ENCODE measurements at places on chromosomes 3 and 15.
A peak's percentile ranks its signal among the peaks of the same experiment; 100 is the strongest.

GRCh38 chr3:10551821-10552630, 46.6 kb upstream of the ATP2B2 start:
- peak; percentile 93 for DNase-seq

DNA sequence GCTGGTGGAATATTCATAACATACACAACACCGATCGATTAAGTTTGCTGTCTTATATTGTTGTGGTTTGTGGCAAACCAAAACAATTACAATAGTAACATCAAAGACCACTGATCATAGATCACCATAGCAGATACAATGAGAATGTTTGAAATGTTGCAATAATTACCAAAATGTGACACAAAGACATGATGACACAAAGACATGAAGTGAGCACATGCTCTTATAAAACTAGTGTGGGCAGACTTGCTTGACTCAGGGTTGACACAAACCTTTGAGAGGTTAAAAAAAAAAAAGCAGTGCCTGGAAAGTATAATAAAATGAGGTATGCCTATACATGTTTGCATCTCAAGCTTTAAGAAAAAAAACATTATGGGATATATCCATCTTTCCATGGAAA, 130.3 kb downstream of the NR1I2 start:
- DNase-seq, result no peak

- no peak for DNase-seq
Measured at GRCh38 chr3:78941587-78941986, 826.2 kb downstream of the ROBO1 start.

GRCh38 chr3:143445118-143445517, 325.5 kb downstream of the CHST2 start:
- DNase-seq, result no peak

DNA sequence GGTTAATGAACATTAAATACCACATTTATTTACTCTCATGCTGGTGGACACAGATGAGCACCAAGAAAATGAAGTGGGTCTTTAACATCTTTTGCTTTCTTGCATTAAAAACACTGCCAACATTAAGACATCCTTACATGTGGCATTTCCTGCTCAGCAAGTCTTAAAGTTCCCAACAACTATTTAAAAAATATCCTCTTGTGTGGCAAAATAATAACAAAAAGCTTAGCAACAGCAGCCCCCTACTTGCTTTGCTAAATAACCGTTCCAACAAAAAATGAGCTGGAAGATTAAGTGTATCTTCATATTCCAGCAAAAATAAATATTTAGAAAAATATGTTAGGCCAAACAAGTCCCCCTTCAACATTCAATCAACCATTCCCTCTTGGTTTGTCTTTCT, 93.1 kb downstream of the SUCLG2 start:
- DNase-seq, result no peak

DNA sequence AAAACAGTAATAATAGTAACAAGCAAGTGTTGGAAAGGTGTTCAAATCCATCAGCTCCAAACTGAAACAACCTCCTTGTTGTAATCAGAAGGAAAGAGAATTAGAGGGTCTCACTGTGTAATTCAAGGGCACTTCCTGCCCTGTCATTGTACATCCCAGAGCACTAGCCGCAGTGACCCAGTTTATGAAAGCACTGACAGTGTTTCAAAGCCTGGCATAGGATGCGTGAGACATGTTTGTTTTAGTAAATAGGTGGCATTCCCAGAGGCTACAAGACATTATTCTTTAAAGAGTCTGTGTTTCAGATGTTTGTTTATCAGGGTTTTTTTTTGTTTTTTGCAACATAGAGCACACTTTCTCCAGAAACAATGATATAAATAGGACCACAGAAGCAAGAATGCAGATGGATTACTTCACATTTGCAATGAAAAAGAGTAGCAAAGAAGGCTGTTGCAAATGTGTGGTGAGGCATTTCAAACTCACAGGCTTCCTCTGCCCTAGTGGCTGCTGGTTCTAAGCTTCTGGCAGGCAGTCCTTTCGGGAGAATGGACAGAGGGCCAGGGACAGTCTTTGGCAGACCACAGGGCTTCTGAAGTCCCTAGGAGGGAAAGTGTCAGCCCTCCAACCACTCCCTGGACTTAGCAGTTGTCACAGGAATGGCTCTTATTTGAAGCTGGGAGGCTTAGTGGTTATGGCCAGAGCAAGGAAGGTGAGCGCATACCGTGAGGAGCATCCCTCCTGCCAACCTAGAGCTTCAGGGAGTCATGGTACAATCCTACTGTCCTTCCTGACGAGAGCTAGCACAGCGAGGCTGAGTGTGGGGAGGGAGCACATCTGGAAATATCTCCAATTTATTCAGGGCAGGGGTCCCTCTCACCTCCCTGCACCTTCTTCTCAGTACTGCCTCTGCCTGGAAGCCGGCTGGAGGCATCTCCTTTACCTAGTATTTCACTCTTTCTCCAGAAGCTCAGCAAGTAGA, 31.4 kb upstream of the TIPARP start:
- no peak for DNase-seq

- DNase-seq, result no peak
Measured at GRCh38 chr3:123374016-123374415, 74.9 kb downstream of the ADCY5 start.

- DNase-seq, result no peak
Measured at GRCh38 chr3:38507120-38507519, 11.0 kb downstream of the EXOG start.

GRCh38 chr3:15556512-15556911, 35.0 kb upstream of the COLQ start:
- no peak for DNase-seq

DNA sequence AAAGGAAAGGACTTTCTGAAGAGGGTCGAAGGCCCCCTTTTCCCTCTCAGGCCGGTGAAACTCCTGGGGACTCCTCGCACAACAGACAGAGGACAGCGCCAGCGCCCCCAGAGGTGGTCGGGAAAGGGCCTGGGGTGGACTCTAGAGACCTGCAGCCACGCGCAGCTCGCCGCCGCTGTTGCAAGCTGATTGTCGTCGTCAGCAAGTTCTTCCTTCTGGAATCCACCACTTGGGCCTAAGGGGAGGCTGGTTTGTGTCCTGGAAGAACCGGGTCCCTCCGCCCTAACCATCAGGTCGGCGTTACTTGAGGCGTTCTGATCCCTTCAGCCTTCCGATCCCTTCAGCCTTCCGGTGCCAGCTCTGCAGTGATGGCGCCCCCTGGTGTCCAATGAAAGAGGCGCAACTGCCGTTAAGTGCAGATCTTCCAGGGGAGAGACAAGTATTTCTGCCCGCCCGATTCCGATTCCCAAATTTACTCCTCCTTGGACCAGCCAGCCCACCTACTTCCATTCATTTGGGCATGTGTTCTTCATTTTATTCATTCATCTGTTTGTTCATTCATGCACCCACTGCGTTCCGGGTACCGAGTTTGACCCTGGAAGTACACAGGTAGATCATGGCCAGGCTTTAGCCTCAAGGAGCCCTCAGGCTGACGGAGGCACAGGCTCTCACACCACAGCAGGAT, 77.2 kb upstream of the SLC6A11 start:
- DNase-seq, result peak; percentile 79

DNA sequence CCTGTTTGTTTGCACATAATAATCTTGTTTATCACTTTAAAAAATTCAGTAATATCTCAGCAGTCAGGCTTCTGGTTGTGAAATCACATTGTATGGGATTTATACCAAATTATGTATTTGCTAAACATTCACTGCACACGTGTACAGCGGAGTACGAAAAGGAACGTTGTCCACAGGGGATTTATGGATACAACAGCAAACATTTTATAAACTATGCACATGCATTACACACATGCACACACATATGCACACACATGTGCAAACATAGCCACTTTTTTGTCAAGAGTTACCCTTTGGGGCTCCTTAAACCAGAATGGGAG, 150.5 kb downstream of the LRRK1 start:
- no peak for DNase-seq

DNA sequence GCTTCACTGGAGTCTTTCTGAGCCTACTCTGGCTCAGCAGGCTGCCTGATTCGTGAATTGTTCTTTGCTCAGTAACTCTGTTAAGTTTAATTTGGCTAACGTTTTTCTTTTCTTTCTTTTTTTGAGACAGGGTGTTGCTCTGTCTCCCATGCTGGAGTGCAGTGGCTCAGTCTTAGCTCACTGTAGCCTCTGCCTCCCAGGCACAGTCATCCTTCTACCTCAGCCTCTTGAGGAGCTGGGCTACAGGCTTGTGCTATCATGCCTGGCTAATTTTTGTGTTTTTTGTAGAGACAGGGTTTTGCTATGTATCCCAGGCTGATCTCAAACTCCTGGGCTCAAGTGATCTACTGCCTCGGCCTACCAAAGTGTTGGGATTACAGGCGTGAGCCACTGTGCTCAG, 165.0 kb downstream of the PEX5L start:
- no peak for DNase-seq

GRCh38 chr3:147369231-147369630, 37.1 kb downstream of the ZIC4 start:
- no peak for DNase-seq

DNA sequence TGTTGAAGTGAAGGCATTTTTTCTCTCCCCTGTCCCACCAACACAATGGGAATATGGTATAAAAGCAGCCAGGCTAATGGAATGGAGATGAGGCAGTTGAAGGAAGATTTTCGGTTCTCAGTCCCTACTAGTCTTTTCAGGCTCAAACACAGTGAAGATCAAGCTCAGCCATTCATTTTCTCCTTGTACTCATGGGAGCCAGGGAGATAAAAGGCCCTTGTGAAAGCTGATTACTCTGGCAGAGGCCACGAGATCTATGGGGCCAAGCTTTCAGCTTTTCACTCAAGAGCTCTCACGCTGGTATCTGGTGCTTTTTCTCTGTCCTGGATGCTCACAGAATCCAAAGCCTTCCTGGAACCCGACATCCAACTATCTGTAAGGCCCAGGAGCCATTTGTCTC, 14.5 kb upstream of the FAN1 start:
- no peak for DNase-seq

DNA sequence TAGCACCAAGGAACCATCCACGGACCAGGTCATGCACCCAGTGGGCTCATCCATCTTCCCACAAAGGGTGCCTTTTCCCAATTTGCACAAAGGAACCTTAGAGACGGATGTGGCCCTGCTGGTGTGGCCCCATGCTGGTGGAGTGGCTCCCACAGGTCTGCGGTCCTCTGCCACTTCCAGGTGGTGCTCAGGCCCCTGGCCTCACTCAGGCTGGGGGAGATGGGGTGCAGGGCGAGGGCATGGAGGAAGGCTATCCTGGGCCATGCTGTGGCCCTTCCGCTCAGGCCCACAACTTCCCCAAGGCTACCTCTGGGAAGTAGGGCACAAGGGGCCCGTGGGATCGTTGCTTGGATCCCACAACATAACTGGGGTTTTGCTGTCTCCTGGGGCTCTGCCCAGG, 5.2 kb upstream of the SYNM start:
- no peak for DNase-seq

DNA sequence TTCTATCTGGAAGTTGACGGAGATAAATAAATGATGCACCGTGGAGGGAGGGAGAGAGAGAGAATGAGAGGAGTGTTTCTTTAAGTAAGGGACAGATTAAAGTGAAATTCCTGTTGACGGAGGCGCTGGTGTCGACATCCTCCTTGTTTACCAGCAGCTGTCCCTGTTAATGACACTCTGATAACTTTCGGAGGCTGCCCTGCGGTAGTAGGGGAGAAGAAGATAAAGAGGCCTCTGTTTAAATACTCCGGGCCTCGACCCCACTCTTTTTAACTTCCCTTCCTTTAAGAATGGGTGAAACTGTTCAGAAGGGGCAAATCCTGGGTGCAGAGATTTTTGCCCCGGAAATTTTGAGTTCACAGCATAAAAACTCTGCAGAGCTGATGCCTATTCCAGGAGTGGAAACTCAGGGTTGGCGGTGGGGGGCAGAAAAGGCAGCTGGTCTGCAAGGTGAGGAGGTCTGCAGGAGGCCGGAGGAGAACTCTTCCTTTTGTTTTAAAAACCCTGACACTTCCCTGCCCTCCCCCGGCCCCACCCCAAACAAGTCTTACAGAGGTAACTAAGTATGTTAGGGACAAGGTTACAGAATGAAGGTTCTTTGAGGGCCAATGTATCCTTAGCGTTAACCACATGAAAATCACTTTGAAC, 276.6 kb upstream of the NR2F2 start:
- DNase-seq, result no peak

GRCh38 chr3:47202542-47202941, 38.6 kb upstream of the SETD2 start:
- DNase-seq, result no peak

DNA sequence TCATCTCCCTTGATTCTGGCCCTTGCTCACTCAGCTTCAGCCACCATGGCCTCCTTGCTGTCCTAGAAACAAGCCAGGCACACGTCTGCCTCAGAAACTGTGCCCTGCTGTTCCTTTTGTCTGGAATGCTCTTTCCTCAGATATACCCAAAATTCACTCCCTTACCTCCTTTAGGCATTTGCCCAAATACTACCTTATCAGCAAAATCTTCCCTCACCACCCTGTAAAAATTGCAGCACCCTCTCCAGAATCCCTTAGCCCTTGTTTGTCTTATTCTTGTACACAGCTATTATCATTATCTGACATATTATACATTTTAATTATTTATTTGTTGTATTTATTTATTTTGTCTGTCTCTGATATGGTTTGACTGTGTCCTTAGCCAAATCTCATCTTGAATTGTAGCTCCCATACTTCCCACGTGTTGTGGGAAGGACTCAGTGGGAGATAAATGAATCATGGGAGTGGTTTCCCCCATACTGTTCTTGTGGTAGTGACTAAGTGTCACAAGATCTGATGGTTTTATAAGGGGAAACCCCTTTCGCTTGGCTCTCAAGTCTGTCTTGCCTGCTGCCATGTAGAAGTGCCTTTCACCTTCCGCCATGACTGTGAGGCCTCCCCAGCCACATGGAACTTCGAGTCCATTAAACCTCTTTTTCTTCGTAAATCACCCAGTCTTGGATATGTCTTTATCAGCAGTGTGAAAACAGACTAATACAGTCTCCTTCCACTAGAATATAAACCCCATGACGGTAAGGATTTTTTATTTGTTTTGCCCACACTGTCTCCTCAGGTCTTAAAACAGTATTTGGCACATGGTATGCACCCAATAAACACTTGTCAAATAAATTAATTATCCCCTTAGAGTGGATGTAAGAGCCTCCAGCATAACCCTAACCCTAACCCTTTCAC, 60.0 kb upstream of the STT3B start:
- peak; percentile 39 for DNase-seq

DNA sequence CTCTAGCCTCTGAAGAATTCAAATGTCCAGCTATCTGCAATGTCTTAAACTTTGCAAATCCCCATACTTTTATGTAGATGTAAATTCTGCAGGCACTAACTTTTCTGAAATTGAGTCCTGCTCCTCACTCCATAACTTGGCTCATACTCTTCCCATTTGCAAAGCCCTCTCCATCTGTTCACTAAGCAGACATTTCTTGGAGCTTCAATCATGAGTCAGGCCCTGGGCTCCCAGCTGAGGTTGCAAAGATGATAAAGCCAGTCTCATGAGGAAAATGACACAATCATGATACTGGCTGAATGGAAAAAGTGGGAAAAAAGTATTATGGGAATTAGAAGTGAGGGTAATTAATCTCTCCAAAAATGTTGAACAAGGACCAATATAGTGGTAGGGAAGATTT, 507.6 kb downstream of the NR2F2 start:
- no peak for DNase-seq

- no peak for DNase-seq
Measured at GRCh38 chr15:42919308-42919707, 1.3 kb downstream of the TTBK2 start.

All from activated CD4-positive, alpha-beta T cell treated with anti-CD3 and anti-CD28 coated beads, Interleukin-2, amount 50 U/mL, for 48 hours (primary cell).